ENCODE measurements at places on chromosomes 3 and 15.

DNA sequence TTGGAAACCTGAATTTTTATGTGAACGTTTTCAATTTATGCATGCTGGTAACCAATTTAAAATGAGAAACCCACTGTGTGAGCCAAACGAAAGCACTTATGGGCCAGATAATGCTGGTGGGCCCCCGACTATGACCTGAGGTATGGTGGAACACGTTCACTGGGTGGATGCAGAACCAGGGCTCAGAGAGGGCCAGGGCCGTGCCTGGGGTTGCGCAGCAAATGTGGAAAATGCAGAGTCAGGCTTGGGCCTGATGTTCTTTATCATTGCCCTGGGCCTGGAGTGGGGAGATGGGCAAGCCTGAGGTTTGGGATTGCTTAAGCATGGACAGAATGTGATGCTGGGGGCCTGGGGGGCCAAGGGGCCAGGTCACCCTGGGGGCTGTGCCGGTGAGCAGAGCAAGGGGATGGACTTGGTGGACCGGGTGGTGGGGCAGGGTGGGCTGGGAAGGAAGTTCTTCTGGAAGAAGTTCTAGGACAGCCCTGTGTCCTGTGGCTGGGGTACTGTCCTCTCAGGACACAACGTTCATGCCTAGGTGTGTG, 17.9 kb downstream of the FBLN2 start:
- DNase-seq: no peak

DNA sequence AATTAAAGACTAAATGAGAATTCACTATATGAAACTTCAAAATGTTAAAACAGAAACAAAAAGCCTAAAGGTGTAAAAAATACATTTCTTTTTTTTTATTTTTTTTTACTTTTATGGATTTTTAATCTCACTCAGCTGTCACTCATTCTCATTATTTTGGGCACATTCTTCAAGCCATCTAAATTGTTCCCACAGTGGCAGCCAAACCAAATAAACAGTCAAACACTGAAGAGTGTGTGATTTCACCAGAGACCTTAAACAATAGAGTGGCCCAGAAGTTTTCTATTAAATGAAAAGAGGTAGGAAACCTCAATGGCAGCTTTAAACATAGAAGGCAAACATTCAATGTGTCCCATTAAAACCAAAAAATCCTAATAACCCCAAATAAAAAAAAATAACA, 616.1 kb downstream of the OTOL1 start:
- no peak for DNase-seq

DNA sequence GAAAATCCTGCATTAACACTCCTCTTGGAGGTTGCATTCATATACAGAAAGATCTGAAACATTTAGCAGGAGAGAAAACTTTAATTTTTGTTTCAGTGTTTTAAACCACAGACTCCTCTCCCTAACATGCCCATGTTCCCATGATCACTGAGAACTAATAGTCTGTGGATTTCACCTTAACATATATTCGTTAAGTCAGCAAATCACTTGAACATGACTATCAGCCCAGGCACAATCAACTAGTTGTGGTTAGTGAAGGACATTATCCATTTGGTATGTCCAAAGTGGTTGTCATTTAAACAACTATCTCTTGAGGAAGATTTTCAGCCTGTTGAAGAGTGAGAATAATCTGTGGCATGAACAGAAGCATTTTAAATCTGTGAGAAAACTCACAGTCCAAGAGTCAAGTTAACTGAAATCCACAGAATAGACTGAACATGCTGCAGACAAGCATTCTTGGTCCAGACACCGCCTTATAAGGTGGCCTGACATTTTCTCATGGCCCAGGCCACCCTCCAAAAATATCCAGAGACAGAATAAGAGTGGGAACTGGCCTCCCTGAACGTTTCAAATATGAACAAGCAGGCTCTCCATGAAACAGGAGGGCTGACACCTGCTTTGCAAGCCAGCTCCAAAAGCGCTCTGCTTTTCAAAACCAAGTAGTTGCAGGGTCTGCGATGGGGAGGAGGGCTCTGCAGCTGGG, 39.9 kb upstream of the ADCY5 start:
- DNase-seq: no peak

- no peak for DNase-seq
Observed at GRCh38 chr3:140097874-140098635, 163.1 kb downstream of the CLSTN2 start.

- no peak for DNase-seq
Observed at GRCh38 chr3:10524799-10525301, 19.5 kb upstream of the ATP2B2 start.

DNA sequence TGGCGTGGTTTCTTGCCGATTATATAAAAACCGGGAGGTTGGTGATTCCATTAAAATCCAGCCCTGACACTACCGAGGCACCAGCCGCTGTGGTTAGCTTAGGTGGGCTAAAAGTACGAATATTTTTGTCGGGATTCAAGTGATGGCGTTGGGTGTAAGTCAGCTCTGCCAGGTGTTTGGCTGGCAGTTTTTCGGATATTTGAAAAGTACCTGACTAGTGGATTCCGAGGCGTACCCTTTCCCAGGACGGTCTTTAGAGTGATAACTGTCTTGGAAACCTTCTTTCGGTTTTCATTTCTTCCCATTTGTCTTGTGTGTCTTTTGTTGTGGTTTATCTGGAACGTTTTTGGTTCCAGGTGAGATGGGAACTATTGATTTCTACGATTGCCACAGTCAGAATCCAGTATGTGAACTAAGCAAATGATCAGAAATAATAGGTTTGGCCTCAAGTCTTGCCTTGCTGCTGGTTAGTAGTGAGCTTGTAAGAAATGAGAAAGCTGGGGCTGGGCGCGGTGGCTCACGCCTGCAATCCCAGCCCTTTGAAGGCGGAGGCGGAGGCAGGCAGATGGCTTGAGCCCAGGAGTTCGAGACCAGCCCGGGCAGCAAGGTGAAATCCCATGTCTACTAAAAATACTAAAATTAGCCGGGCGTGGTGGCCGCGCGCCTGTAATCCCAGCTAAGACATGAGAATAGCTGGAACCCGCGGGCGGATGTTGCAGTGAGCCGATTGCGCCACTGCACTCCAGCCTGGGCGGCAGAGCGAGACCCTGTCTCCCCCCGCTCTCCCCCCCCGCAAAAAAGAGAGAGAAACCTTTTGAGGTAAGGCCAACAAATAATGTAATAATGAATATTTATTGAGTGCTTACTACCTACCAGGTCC, 1.4 kb downstream of the FYTTD1 start:
- DNase-seq: no peak

All from pancreas (tissue), 10 donors.